ENCODE measurements at places on chromosomes 5 and 9.
A peak's percentile ranks its signal among the peaks of the same experiment; 100 is the strongest.

GRCh38 chr9:88738709-88739108 lies 203.7 kb downstream of the NXNL2 start:
- DNase-seq = no peak

- no peak for DNase-seq
Observed at GRCh38 chr9:75960551-75960950, 70.1 kb downstream of the PCSK5 start.

DNA sequence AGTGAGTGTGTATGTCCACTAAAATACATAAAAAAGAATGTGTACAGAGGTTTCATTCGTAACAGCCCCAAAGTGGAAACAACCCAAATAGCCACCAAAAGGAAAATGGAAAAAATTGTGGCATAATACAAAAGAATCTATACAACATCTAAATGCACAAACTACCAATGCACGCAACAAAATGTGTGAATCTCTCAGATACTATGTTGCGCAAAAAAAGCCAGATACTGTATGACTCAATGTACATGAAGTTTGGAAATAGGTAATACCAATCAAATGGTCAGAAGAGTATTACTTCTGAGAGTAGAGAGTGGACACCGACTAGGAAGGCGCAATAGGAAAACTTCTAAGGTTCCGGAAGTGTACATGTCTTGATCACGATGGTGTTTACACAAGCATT lies 2.4 kb downstream of the XPA start:
- no peak for DNase-seq

DNA sequence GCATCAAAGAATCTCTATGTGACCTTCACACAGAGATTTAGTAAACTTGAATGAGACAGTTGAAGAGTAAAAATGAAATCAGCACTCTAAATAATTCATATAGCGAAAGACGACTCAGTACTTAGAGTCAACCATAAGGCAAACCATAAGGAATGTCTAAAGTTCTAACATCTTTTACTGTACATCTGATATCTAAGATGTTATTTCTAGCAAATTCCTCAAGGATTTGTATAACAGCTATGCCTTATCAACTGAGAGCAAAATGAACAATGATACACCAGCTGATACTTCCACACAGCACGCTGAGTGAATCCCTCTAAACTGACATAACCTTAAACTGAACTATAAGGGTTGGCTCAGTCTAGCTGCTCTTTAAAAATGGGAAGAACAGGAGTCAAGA lies 760.3 kb downstream of the EFNA5 start:
- DNase-seq = no peak

DNA sequence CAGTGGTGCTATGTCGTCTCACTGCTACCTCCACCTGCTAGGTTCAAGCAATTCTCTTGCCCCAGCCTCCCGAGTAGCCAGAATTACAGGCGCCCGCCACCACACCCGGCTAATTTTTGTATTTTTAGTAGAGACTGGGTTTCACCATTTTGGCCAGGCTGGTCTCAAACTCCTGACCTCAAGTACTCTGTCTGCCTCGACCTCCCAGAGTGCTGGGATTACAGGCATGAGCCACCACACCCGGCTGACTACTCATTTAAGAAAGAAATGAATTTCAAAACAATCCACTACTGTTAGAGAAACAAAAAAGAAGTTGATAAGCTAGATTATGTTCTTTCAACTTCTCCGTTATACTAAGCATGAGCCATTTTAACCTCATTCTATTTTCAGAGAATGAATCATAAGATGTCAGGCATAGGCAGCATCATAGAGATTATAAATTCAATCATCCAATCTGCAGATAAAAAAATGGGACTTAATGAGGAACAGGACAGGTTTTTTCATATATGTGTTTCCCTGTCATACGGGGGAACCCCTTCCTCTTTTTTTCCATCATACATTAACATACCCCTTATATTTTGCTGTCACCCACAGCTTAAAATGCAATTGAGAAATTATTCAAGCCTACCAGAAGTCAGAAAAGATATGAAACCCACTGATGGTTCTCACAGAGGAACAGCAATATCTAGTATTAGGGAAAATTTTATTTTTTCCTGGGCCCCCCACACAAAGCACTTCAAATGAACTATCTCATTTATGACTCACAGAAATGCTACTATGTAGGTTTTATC lies 26.5 kb upstream of the ADRB2 start:
- DNase-seq = no peak

- peak; percentile 80 for DNase-seq
Observed at GRCh38 chr9:20884985-20885593, 146.4 kb downstream of the HACD4 start.

GRCh38 chr5:11289208-11289607 lies 528.2 kb upstream of the DAP start:
- no peak for DNase-seq

- DNase-seq = no peak
Observed at GRCh38 chr5:154967421-154968024, 26.6 kb downstream of the MRPL22 start.

DNA sequence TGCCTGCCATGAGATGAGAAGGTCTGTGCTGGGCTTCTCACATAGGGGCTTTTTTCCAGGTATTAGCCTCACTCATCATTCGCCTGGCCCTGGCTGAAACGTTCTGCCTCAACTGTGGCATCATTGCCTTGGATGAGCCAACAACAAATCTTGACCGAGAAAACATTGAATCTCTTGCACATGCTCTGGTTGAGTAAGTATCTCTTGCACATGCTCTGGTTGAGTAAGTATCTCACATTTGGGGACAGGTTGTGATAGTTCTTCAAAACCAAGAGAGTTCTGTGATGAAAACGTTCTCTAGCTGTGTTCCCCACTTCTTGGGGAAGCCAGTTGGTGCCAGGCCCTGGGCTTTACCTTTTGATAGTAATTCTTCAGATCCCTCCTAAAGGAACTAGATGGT lies 17.4 kb upstream of the IL13 start:
- no peak for DNase-seq

- DNase-seq = no peak
Observed at GRCh38 chr9:109190151-109190550, 23.1 kb upstream of the FRRS1L start.

All from endodermal cell (in vitro differentiated cells).